ENCODE measurements at places on chromosomes 1 and 21.

- no peak for DNase-seq
These were observed 10.7 kb downstream of the NEGR1 start for GRCh38 chr1:72271555-72272085.

DNA sequence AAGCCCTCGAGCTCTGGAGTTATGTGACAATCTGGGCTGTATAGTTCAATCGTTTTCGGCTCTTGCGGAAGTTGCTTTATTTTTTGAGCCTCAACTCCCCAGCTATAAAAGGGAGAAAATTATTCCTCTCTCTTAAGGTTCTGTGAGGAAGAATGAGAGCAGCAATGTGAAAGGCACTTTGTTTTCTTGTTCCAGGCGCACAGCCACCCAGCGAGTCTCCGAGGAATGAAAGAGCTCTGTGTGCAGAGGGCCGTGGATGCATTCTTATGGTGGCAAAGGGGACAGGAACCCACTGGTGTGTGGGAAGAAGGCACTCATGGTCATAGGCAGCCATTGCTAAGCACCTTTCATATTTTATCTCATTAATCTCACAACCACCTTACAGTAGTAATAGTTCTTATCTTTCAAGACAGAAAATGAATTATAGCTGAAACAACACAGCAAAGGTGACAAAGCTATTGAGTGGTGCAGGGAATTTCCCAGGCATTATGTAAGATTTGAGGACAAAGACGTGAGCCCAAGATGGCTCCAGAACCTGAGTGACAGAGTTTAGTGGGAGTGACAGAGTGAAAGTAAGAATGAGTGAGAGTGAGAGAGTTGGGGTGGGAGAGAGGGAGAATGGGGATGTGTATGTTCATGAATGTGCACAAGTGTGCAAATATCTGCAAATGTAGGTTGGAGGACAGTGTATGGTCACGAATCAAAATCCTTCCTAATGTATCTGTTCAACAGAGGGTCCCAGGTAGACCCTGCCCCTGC, 9.4 kb downstream of the CYP2J2 start:
- no peak for DNase-seq

GRCh38 chr1:53390736-53391135, 62.9 kb upstream of the LRP8 start:
- no peak for DNase-seq

- no peak for DNase-seq
These were observed 30.3 kb upstream of the MUTYH start for GRCh38 chr1:45370575-45370974.

DNA sequence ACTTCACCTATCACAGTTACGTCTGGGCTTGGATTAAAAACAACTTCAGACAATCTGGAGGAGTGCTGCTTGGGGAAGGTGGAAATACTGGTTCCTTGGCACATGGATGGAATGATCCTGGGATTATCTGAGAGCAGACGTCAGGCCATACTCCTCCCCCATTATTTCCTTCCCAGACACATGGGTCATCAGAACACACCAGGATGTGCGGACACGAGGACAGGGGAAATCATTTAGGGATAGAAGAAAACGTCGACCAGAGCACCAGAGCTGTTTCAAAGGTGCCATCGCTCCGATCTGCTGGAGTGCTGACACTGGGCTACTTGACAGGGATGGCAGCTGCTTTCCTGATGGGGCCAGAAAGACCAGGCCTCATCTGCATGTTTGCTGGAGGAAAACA, 31.8 kb upstream of the ANGPTL7 start:
- DNase-seq = no peak

GRCh38 chr1:237042892-237043576, 1.1 kb downstream of the RYR2 start:
- DNase-seq = no peak

GRCh38 chr1:206694171-206695124, 9.7 kb downstream of the MAPKAPK2 start:
- no peak for DNase-seq

- DNase-seq = no peak
These were observed 21.3 kb downstream of the ST6GALNAC3 start for GRCh38 chr1:76095802-76096201.

DNA sequence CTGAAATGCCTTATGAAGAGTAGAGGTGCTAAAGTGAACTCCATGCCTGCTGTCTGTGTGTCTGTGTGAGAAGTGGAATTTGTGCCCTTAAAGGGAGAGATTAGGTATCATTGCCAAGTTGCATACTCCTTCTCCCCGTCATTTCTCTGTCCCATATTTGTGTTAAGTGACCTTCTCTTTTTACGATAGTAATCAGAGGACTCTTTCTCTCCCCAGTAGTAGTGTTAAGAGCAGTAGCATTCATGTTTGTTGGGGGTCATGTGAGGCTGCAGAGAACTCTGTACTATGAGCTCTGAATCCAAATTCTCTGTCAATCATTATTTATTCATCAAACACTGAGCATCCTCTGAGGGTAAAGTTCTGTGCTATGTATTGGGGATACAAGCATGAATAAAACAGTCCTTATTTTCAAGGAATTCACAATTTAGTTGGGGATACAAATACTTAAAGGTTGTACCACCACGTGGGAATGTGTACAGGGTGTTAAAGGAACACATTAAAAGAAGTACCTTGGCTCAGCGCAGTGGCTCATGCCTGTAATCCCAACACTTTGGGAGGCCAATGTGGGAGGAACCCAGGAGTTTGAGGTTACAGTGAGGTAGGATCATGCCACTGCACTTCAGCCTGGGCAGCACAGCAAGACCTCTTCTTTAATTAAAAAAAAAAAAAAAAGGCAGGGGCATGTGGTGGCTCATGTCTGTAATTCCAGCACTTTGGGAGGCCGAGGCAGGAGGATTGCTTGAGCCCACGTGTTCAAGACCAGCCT, 24.8 kb upstream of the KCNQ4 start:
- no peak for DNase-seq

- DNase-seq = no peak
These were observed 5.7 kb downstream of the HSPG2 start for GRCh38 chr1:21931171-21932093.

DNA sequence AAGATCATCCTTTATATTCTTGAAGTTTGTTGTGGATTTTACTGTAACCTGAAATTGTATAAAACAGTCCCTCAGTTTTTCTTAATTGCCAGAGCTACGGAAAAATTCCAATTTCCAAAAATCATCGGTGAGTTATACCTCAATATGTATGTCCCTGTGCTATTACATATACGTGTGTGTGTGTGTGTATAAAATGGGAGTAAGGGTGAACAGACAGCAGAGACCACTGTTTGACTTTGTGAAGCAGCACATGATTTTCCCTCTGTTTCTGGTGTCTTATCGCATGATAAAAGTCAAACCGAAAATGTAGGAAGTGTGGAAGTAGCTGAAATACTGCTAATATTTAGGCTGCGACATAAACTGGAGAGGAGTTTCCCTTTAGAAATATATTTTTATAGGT, 1.2 kb downstream of the OR2T1 start:
- DNase-seq = no peak

DNA sequence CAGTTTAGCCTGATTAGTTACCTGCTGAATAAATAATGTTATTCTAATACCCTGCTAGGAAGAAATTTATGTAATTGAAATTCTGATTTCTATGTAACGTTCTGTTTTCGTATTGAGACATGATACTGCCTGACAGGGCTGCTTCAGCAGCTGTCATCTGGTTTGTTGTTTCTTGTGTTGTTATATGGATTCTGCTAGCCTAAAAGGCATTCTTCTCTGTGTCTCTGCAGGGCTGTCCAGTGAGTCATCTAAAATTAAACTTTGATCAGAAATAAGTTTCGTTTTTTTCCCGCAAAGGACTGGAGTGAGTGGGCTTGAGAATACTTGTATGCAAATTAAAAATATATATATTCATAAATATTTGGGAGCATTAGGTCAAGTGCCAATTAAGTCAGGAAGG, 93.0 kb downstream of the DYRK1A start:
- no peak for DNase-seq

- DNase-seq = no peak
These were observed 393.7 kb downstream of the HLX start for GRCh38 chr1:221272940-221273339.

DNA sequence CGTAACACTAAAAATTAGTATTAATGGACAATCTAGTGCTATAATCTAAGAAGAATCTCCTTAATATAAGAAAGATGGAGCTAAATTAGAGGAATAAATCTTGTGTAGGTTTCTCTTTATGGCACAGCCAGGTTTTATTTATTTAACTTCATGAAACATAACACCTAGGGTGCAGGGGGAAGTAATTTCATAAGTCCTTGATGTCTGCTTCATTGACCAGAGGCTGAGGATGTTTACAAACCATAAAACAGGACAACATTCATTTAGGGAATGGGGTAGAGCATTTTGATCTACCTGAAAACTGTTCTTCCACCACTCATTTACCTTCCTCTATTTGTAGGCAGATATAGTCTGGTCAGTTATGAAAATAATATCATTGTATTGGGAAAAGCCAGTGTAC, 95.5 kb downstream of the NGF start:
- DNase-seq = no peak

- no peak for DNase-seq
These were observed 57.5 kb upstream of the PLPPR5 start for GRCh38 chr1:99062192-99062591.

DNA sequence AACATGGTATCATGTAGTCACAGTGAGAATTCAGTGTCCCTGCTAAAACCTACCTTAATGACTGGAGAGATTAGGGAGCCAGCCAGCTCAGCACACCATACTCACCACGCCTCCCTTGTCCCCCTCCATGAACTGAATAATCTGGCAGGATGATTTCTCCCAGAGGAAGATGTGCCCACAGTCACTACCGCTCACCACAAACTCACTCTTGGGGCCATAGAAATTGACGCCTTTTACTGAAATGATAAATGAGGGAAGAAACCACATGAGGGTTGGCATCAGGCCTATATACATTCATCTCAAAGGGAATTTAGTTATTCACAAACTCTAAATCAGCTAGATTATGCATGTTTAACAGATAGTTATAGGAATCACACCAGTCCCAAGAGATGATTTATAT, 17.4 kb downstream of the PEA15 start:
- DNase-seq = no peak

DNA sequence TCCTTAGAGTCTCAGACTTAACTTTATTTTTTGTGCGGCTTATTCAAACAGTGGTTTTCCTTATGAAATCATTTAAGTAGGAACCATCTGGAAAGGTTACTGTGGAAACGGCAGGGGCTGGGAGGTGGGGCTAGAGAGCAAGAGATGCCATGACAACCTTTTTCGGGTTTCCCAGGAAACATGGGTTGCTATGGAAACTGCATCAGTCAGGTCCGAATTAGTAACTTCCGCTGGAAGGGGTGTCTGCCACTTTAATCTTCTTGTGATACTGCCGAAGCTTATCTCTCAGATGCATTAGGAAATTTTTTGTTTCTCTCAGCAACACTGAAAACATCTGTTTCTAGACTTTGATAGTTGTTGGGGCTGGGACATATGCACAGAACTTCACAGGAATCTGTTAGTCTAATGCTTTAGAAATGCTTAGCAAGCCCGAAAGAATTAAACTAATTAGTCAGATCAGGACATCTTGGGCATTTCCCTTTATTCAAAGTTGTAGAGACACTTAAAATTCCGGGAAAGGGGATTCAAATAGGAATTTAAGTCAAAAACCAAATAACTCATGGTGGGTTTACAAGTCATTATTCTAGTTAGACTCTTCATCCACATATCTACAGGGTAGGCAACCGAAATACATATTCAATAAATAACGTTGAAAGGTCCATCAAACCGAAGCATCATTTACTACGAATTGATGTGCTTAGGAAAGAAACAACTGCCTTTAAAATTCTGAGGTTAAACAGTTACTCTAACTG, 2.6 kb downstream of the KCNA3 start:
- DNase-seq = peak; percentile 8

DNA sequence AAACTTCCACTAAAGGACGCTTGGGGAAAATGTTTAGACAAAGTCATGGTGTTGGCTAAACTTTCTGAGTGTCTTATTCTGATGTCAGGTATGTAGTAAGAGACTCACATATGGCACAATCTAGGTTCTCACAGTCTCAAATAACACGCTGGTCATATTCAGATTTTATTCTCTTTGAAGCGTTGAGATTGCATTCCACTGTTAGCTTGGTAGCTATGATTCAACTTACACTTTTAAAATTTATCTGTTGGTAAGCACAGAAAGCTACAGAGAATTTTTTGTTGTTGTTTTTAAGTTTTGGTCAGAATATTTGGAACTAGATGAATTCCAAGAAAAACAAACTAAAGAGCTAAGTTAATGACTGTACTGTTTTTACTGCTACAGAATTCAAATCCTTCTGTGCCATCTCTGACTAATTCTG, 126.7 kb downstream of the PRRX1 start:
- DNase-seq = no peak

DNA sequence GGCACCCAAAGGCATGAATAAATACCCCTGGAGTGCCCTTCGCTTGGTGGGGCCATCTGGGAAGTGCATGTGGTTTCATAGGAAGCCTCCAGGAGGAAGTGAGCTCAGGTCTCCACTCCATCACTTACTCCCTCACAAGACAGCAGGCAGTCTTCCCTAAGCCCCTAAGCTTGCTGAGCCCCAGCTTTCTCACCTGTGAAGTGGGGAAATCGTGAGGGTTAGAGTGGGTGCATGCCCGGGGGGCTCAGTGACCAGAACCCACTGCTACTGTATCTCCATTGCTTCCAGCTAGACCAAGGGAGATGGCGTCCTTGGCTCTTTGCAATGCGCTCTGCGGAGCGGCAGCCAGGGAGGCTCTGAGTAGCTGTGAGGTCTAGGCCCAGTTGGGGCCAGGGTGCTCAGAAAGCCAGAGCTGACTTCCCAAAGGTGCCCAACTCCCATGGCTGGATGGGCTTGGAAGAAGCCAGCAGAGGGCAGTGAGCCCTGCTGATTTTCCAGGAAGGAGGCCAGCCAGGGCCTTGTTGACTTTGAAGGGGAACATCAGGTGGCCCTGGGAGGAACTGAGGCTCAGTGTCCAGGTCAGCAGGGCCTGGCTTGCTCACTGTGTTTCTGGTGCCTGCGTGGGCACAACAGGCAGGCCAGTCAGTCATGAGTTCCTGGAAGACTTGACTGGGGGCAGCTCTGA, 27.3 kb downstream of the CDCP2 start:
- no peak for DNase-seq

DNA sequence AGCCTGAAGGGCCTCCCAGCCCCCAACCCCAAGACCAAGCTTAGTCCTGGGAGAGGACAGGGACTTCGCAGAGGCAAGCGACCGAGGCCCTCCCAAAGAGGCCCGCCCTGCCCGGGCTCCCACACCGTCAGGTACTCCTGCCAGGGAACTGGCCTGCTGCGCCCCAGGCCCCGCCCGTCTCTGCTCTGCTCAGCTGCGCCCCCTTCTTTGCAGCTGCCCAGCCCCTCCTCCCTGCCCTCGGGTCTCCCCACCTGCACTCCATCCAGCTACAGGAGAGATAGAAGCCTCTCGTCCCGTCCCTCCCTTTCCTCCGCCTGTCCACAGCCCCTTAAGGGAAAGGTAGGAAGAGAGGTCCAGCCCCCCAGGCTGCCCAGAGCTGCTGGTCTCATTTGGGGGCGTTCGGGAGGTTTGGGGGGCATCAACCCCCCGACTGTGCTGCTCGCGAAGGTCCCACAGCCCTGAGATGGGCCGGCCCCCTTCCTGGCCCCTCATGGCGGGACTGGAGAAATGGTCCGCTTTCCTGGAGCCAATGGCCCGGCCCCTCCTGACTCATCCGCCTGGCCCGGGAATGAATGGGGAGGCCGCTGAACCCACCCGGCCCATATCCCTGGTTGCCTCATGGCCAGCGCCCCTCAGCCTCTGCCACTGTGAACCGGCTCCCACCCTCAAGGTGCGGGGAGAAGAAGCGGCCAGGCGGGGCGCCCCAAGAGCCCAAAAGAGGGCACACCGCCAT, 21.9 kb upstream of the ARF1 start:
- no peak for DNase-seq

All from stimulated activated CD4-positive, alpha-beta T cell treated with anti-CD3 and anti-CD28 coated beads, Interleukin-15, amount 100 ng/mL, for 1 hour (primary cell).